ENCODE measurements at places on chromosomes 12 and 14.

DNA sequence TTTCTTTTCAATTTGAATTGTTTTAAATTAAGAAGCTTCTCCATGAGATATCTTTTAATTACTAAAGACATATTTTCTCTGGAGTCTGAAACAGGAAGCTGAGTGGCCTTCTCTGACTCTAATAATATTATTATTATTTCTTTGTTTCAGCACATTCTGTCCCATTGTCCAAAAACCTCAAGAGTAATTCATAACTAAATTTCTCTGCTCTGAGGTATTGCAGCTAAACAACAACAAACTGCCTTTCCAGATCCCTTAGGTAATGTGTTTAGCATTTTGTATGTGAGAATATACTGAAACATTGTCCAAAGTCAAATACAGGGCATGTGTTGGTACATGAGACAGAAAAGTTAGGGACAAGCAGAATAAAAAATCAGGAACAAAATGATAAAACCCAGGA is 199.0 kb upstream of the FAR2 start:
- DNase-seq: no peak

DNA sequence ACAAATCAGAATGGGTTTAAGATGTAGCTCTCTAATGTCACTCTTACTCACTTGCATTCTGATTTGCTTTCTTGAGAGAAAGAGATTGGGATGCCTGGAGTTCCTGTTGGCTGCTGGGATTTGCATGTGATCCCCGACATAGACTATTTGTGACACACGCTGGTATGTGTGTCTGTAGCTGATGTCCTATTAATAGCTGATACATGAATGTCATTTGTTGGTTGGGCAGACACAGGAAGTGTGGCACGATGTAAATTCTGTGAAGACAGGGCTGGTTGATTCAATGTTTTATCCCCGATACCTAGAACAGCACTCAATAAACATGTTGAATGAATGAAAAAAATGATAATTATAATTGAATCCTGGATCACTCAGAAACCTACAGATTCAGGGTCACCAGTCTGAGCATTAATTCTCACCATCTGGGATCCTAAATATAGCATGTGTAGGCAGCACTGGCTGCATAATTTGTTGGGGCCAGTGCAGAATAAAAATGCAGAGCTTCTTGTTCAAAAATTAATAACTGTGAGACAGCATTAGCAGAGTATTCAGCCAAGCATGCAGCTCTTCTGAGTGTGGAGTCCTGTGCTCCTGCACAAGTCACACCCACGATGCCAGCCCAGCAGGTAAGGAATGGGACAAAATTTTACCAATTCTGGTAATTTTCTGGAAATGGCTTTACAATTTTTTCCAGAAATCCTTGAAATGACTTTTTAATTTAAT is 35.5 kb upstream of the SOCS2 start:
- no peak for DNase-seq

DNA sequence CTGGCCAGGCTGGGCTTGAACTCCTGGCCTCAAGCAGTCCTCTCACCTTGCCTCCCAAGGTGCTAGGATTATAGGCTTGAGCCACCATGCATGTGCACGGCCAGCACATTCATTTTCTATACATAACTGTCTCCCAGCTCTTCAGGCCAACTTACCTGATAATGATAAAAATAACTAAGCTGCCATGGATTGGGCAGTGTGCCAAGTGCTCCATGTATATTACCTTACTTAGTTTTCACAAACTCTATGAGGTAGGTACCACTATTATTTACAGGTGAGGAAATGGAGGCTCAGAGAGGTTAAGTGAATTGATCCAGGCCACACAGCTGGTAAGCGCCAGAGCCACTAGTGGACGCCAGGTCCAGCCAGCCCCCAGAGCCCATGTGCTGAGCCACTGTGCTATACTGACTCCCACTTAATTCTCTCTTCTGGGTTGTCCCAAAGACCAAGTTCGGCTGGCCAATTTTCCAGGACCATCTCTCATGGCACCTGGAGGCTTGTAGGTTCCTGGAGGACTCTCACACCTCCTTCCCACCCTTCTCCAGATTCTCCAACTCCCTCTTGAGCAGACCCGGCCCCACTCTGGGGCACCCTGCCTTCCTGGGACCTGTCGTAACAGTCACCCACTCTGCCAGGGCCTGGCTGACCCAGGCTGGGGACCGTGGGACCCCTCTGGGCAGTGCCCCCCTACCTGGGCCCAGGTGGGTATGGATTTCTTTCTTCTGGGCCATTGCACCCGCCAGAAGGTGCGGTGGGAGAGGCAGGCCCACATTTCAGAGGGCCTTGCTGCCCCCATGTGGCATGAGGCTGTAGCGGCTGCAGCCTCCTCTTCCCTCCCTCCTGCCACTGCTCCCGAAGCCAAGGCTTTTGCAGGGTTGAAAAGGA is 30.2 kb upstream of the CIPC start:
- DNase-seq: no peak

GRCh38 chr14:94101748-94102147 is 8.8 kb upstream of the IFI27 start:
- no peak for DNase-seq

- DNase-seq: no peak
Observed at GRCh38 chr14:87994974-87995373, 2.0 kb upstream of the GALC start.

GRCh38 chr14:32011225-32011624 is 65.9 kb upstream of the ARHGAP5 start:
- no peak for DNase-seq

DNA sequence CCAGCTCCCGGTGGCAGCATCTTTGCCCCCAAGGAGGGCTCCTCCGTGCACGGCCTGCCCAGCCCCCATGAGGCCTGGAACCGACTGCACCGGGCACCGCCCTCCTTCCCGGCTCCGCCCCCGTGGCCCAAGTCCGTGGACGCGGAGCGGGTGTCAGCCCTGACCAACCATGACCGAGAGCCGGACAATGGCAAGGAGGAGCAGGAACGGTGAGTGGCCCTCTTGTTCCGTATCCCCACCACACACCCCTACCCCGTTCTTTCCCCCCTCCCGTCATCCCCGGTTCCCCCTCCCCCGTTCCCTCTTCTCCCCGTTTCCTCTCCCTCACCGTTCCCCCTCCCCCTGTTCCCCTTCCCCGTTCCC is 28.3 kb downstream of the LRCOL1 start:
- no peak for DNase-seq
